ENCODE measurements at places on chromosomes 7 and 10.

DNA sequence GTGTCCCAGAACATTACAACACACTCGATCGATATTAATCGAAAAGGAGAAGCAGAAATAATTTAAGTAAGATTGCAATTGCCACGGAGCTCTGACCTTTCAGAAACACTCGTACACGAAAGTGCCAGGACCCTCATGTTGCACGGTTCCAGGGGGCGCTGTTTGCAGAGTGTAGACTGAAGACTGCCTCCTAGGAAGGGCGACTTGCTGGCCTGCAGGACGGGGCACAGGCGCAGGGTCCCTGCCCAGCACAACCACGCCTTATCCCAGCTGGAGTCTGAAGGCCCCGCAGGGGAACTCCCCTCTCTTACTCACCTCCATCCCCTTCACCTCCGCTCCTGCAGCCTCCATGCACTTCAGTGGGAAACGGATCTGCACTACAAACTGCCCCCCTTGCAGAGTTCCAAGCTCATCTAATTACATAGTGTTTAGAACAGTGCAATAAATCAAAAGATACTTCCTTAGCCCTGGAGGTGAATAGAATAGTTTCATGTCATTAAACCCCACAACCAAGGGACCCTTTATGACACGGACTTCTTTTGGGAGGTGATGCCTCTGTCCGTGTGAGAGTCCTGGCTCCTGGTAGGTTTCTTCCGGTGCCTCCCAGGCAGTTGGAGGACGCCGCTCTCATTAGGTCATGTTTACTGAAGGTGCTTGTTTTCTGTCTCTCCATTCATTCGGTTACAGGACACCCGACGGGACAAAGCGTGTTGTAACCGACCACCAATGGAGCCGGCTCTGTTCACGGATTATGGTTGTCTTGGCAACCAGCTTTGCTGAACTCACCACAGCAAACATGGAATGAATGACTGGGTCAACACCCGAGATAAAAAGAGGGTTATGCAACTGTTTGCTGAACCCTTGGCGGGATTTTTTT lies 262.2 kb downstream of the BAMBI start:
- DNase-seq = no peak

DNA sequence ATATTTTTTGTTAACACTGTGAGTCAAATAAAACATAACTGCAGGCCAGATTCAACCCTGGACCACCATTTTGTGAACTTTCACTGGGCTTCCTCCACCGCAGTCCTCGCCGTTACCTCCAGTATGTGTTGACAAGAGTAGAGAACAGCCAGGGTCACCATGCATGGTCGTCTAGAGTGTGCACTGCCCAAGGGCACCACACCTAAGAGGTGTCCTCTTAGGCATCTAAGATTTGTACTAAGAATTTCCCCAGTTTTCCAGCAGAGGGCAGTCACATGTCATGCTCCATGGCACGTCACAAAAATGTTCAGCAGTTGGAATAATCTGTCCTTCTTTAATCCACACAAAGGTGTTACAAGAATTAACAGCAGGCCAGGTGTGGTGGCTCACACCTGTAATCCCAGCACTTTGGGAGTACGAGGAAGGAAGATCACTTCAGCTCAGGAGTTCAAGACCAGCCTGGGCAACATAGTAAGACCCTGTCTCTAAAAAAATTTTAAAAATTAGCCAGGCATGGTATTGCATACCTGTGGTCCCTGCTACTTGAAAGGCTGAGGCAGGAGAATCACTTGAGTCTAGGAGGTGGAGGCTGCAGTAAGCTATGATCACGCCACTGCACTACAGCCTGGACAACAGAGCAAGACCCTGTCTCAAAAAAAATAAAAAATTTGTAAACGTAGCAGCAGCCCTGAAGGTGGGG lies 71.2 kb upstream of the FOXK1 start:
- DNase-seq = peak; percentile 13

GRCh38 chr7:129163875-129164544 lies 19.5 kb downstream of the TSPAN33 start:
- DNase-seq = no peak

- no peak for DNase-seq
Observed at GRCh38 chr10:117549100-117549585, 6.6 kb downstream of the EMX2 start.

GRCh38 chr7:36103837-36104561 lies 49.1 kb upstream of the EEPD1 start:
- no peak for DNase-seq
